Activated naive CD8-positive, alpha-beta T cell treated with anti-CD3 and anti-CD28 coated beads for 36 hours (primary cell): ENCODE measurements at places on chromosomes 6 and 20. TPM values are rescaled to one million over a fixed set of nuclear protein-coding genes. Genes with fewer than 3 reads are reported as not detected.

DNA sequence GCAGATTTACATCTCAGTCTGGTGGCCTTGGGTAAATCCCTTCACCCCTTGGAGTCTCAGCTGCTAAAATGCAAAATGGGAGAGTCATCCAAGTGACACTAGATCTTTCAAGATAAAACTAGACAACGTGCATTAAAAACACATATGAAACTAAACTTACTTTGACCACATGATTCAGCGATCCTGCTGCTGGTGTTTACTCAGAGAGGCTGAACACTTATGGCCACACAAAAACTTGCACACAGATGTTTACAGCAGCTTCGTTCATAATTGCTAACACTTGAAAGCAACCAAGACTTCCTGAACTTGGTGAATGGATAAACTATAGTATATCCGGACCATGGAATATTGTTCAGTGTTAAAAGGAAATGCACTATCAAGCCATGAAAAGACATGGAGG, 55.3 kb upstream of the GPR6 start:
- no peak for DNase-seq

DNA sequence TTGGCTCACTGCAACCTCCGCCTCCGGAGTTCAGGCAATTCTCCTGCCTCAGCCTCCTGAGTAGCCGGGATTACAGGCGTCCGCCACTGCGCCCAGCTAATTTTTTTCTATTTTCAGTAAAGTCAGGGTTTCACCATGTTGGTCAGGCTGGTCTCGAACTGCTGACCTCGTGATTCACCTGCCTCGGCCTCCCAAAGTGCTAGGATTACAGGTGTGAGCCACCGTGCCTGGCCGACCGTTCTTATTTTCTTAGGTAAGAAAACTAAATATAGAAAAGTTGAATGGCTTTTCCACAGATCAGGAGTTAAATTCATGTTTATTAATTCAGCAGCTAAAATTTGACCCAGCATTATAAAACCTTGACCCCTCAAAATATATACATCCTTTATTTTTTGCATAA, 238.7 kb downstream of the TRDN start:
- no peak for DNase-seq

GRCh38 chr6:55919716-55920308, 44.4 kb upstream of the BMP5 start:
- DNase-seq: no peak

- no peak for DNase-seq
Observed at GRCh38 chr6:138465007-138465645, 34.2 kb downstream of the NHSL1 start.

The GJA1 gene
- 0.24 TPM for total RNA-seq

- no peak for DNase-seq
Observed at GRCh38 chr6:14641423-14642135, 524.0 kb downstream of the CD83 start.

- no peak for DNase-seq
Observed at GRCh38 chr6:3290149-3290930, 31.6 kb downstream of the PSMG4 start.

DNA sequence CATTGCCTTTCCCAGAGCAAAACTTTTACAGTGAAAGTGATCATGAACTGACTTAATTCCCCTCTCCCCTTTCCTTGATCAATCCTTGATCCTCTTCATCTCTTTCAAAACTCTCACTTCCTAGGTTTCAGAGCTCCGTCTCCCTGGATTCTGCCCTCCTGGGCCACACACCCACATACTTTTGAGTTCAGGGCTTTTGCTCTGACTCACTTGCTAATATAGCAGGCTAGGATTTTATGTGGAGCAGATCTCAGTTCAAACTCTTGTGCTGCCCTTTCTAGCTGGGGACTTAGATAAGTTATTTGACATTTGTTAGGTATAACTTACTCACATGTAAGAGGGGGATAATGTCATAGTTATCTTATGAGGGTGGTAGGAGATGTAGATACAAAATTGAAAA, 109.1 kb upstream of the MLIP start:
- DNase-seq: no peak

- no peak for DNase-seq
Observed at GRCh38 chr20:59223750-59224149, 60.1 kb downstream of the ZNF831 start.

GRCh38 chr6:89944826-89945407, 50.6 kb downstream of the GJA10 start:
- no peak for DNase-seq

The C20orf204 gene
- 2.5 TPM for total RNA-seq

The MUC22 gene
- total RNA-seq: not detected

GRCh38 chr6:81816380-81816779, 63.9 kb upstream of the TENT5A start:
- DNase-seq: no peak

The BTN3A1 gene
- 19.0 TPM for total RNA-seq

DNA sequence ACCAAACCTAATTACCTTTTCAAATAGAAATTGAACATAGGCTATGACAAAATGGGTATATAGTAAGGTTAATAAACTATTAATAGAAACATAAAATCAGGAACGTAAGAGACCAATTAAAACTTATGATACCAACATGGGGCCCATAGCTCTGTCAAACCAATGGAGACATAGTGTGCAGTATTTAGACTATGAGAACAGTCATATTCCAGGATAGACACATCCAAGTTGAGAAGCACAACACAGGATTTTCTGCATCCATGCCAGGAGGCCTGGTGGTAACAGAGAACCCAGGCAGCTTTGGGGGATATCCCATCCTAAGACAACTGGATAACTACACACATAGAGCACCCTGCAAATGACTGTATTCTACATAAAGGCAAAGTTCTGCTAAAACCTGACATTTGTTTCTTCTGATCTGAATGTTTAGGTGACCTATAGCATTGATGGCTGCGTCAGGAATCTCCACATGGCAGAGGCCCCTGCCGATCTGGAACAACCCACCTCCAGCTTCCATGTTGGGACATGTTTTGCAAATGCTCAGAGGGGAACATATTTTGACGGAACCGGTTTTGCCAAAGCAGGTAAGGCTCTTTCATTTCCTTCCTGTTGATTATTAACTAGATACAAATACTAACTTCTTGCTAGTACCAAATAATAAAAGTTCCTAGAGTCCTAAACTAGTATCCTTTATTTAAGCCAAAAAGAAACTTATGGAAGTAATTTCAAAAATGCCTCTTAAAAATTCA, 202.7 kb downstream of the ARHGAP18 start:
- no peak for DNase-seq

DNA sequence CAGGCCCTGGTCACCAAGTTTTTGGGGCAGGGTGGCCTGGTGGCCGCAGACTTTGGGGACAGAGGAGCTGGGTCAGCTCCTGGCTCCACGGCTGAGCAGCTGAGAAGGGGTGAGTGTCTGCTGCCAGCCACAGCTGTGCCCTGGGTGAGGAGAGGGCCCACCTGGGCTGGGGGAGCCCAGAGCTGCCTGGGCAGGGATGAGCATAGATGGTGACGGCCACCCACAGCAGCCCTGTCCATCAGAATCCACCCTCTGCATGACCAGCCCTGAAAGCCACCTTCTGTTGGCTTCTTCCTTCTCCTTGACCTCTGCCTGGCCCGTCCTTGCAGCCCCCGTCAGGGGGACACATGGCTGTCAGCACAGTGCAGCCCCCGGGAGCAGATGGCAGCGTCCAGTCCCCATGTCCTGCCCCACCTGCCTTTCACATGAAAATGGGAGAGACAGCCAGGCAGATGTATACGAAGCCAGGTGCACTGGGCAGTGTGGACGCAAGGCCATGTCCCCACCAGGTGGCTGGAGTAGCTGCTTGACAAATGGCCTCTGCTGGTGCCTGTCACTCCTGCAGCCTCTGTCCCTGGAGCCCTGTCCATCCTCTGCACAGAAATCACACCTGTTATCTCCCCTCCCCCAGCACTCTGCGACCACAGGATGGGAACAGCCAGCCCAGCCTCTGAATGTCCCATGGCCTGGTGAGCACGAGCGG, 220.8 kb downstream of the PREX1 start:
- no peak for DNase-seq

DNA sequence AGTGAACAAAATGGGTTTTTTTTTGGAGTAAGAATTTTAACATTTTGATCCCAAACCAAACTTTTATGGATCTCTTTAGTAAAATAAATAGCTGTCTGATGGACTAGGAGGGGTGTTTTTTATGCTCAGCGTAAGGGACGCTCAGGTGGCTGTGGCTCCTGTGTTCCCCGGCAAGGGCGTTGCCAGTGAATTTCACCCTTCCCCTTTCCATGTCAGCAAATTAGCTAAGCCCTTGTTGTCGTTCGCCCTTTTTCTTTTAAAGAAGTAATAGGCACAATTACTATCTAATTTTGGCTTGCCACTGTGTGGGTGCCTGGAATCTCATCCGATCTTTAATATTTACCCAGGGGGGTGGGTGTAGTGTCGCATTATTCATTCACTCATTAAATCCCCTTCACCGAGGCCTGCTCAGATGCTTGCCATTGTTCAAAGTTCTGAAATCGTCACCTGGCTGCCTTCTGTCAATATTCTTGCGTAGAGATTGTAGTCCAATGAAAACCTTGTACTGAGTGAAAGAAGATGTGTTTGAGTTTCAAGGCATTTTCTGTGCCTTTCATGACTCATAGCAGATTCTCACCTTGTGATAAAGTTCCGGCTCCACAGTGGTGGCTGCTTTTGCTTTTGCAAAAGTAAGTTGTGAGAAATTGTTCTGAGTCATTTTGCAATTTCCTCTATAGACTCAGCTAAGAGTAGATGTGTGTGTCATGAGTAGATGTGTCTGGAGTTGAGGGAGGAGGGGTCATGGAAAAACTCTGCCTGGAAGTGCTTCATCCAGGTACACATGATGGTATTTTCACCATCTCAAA, 40.0 kb upstream of the CLDN20 start:
- DNase-seq: peak; percentile 48

The DNMT3B gene
- total RNA-seq: 2.6 TPM

The F13A1 gene
- total RNA-seq: not detected

DNA sequence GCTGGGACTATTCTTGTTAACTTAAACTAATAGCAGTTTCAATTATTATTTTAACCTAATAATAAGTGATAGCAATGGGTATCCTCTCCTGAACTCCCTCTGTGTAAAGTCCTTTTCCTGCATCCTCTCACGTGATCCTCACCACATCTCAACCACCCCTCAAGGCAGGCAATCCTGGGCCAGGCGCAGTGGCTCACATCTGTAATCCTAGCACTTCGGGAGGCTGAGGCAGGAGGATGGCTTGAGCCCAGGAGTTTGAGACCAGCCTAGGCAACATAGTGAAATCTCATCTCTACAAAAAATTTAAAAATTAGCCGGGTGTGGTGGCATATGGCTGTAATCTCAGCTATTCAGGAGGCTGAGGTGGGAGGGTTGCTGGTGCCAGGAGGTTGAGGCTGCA, 23.7 kb downstream of the MAP1LC3A start:
- DNase-seq: no peak

The MAS1 gene
- not detected for total RNA-seq
